Stimulated activated CD8-positive, alpha-beta memory T cell treated with anti-CD3 and anti-CD28 coated beads, Interleukin-2, amount 100 ng/mL, for 48 hours (primary cell): ENCODE measurements at places on chromosomes 4 and X.
A peak's percentile ranks its signal among the peaks of the same experiment; 100 is the strongest.

GRCh38 chr4:28277931-28278330 is 1417.3 kb downstream of the STIM2 start:
- no peak for DNase-seq

DNA sequence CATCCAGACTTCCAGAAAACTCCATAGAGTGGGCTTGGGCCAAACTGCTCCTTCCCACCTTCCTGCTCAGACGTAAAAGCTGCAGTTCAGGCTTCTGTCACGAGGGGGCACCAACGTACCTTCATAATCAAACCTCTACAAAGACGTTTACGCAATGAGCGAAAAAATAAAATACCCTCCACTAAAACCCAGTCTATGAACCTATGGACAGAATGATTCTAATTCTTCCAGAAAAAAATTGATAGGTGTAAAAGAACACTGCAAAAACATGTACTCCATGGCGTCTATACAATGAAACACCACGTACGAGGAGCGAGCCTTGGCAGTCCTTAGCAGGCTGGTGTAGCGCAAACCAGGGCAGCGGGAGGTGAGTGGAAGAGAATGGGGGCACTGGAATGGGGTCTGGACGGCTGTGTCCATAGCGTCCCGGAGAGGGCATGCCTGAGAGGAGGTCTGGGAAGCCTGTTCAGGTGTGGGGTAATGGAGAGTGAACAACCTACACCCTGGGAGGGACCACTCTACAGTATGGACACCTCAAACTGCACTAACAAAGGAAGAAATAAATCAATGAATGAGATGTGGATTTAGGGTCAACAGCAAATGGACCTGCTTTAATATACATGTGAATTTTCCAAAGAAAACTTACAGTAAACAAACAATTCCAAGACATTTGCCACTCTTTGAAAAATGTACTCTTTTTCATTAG is 14.4 kb upstream of the RAB40A start:
- DNase-seq: peak; percentile 24

- DNase-seq: no peak
Measured at GRCh38 chrX:151852294-151852693, 60.4 kb upstream of the MAGEA4 start.

DNA sequence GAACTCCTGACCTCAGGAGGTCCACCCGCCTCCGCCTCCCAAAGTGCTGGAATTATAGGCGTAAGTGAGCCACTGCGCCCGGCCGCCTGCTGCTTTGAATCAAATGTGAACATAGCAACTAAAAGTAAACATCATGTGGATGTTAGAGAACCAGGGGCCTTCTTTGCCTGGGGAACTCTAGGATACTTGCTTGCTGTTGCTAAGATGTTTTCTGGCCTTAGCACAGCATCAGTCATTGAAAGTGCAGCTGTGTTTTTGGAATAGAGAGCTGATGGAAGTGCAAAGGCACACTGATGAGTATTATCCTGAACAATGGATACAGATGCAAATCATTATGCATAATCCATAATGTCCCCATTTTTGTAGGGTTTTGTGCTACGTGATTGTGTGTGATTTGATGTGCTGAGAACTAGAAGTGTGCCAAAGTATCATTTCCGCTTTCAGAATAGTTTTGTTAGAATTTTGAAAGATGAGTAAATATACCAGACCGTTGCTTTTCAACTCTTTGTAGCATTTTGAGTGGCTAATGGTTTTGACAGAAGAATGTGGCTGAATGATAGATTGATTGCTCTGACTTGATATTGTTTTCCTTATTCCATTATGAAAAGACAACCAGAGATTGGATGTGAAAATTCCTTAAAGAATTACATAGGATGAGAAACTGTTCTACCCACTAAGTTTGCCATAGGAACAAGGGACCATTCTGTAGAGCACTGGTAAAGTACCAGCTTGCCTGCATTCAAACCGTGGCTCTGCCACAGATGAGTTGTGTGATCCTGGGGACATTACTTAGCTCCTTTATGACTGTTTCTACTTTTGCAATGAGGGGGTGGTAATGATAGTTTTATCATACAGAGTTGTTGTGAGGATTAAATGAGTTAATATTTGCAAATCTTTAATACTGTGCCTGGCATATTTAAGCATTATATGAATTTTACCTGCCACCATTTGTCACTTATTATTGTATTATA is 74.7 kb downstream of the REPS2 start:
- no peak for DNase-seq

- no peak for DNase-seq
Measured at GRCh38 chr4:10688022-10688421, 3.5 kb upstream of the CLNK start.

DNA sequence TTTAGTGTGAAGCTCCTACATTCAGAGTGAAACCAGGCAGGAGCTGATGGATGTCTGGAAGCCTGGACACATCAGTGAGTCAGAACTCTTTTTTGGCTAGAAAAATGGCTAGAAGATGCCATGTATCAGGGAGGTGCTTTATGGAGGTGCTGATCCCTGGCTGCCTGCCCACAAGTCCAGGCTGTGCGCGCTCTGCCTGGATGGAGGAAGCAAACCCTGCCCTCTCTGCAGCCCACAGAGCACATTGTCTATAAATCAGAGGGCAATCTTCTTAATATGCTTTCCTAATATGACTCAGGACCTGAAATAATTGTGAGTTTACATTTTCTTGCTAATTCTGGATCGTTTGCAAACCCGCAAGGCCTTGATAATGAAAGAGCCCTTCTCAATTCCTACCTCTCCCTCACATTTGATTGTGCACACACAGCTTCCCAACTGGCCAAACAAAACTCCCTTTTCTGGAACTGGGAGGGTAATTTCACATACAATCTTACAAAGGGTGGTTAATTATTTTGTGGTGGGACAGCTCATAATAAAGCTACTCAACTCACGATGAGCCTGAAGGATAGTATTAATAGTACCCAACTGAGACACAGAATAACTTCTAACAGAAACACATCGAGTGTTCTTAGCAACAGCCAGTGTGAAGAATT is 11.7 kb downstream of the MFAP3L start:
- DNase-seq: no peak
